ENCODE measurements at places on chromosomes 13 and 19. TPM values are rescaled to one million over a fixed set of nuclear protein-coding genes. Genes with fewer than 3 reads are reported as not detected.

ZIK1 gene
- total RNA-seq: 4.9 TPM

ZNF283 gene
- 8.0 TPM for total RNA-seq

DAND5 gene
- total RNA-seq: not detected

IGLON5 gene
- not detected for total RNA-seq

KLK13 gene
- 8.6 TPM for total RNA-seq

FXYD7 gene
- total RNA-seq: not detected

VSTM2B gene
- total RNA-seq: not detected

ACP7 gene
- total RNA-seq: 23.3 TPM

ZNF154 gene
- 0.15 TPM for total RNA-seq

IGFL2 gene
- total RNA-seq: 24.7 TPM

ZNF431 gene
- 28.6 TPM for total RNA-seq

UBAC2 gene
- total RNA-seq: 94.8 TPM

TBXA2R gene
- 4.2 TPM for total RNA-seq

SCN1B gene
- total RNA-seq: 1.9 TPM

VSIG10L gene
- total RNA-seq: 40.4 TPM

PTPRH gene
- 0.22 TPM for total RNA-seq

Data from lower leg skin (tissue), 4 donors.